ENCODE measurements at places on chromosomes 6 and 20.

GRCh38 chr20:38729767-38730166 lies 5.5 kb downstream of the SLC32A1 start:
- DNase-seq, result no peak

GRCh38 chr20:39974966-39975501 lies 714.0 kb downstream of the MAFB start:
- DNase-seq, result no peak

GRCh38 chr6:71476872-71477271 lies 188.3 kb downstream of the OGFRL1 start:
- DNase-seq, result no peak

DNA sequence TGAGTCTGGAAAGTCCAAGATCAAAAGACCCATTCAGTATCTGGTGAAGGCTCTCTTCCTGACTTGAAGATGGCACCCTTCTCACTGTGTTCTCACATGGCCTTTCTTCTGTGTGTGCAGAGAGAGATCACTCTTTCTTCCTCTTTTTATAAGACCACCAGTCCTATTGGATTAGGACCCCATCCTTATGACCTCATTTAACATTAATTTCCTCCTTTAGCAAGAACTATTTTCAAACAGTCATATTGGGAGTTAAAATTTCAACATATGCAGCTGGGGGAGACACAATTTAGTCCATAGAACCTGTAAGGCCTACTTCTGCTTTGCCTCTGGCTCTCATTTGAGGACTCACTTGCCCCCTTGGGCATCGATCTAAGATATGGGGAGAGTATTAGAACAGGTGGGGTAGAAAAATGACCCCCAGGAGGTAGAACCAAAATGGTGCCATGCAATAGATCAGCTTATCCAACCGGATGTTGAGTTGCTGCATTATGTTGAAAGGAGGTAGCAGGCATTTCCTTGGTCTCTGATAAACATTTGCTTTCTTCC lies 78.4 kb upstream of the ATXN1 start:
- no peak for DNase-seq

GRCh38 chr6:46097366-46097765 lies 32.4 kb upstream of the ENPP4 start:
- DNase-seq, result no peak

GRCh38 chr20:20666359-20666758 lies 46.1 kb downstream of the RALGAPA2 start:
- no peak for DNase-seq

GRCh38 chr20:38229376-38230252 lies 30.9 kb downstream of the KIAA1755 start:
- DNase-seq, result no peak

DNA sequence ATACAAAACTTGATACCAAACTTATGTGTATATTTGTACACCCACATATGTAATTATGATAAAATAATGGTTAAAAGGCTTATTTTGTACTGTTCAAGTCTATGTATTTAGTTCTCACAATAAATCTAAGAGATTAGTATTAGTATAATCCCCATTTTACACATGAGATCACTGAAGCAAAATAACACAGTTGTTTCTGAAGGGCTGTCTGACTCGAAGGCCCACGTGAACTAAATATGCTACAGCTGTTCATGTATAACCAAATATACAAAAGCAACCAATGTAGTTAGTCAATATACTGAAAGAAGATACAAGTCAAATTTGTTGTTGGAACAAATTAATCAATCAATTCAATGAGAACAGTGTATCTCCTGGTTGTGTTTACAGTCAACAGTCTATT lies 959.2 kb downstream of the EPHA7 start:
- DNase-seq, result no peak

GRCh38 chr6:80129485-80129884 lies 23.0 kb downstream of the BCKDHB start:
- no peak for DNase-seq

- DNase-seq, result no peak
Measured at GRCh38 chr20:33460711-33461110, 17.1 kb upstream of the SNTA1 start.

DNA sequence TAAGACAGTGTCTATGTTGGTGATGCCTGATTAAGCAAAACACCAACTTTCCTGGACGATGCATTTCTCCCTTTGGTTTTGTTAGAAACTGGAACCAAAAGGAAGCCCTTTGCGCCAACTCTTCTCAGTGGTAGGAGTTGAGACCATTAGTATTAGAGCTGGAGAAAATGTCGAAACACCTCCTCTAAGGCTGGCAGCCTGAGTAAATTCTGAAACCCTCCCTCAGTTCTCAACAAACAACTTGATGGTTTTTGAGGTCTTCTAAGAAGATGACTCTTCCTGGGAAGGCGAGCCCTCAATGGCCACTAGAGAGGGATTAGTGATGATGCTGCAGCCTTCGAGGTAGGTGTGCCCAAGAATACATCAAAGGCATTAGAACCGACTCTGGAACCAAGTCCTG lies 78.4 kb upstream of the CCN6 start:
- DNase-seq, result no peak

DNA sequence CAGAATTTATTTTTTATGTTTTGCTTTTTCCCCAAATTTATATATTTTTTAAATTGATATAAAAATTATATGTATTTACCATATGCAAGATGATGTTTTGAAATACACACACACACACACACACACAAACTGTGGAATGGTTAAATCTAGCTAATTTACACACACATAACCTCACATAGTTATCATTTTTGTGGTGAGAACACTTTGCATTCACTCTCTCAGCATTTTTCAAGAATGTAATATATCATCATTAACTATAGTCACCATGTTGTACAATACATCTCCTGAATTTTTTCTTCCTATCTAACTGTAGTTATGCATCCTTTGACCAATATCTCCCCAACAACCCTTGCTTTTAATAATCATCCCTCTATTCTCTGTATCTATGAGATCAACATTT lies 52.2 kb downstream of the GFRAL start:
- no peak for DNase-seq

- DNase-seq, result no peak
Measured at GRCh38 chr6:40930045-40930444, 109.0 kb downstream of the UNC5CL start.

DNA sequence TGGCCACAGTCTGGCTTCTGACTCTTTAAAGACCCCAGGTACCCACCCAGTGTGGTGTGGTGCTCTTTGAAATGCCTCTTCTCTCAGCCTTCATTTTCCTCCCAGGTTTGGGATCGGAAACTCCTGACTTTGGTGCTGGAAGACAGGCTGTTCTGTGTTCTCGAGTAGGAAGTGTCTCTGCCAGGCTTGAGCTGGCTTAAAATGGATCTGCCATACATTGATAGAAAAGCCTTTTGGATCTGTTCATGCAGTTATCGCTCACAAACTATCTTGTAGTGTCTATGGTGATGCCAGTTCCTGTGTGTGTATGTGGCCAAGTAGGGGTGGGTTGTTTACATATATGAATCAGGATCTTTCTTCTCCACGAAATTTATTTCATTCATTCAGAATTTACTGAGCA lies 307.3 kb upstream of the CHD6 start:
- no peak for DNase-seq

- peak; percentile 5 for DNase-seq
Measured at GRCh38 chr20:60262967-60263603, 304.9 kb downstream of the CDH26 start.

- DNase-seq, result peak; percentile 13
Measured at GRCh38 chr6:13762611-13763441, 51.2 kb upstream of the RANBP9 start.

DNA sequence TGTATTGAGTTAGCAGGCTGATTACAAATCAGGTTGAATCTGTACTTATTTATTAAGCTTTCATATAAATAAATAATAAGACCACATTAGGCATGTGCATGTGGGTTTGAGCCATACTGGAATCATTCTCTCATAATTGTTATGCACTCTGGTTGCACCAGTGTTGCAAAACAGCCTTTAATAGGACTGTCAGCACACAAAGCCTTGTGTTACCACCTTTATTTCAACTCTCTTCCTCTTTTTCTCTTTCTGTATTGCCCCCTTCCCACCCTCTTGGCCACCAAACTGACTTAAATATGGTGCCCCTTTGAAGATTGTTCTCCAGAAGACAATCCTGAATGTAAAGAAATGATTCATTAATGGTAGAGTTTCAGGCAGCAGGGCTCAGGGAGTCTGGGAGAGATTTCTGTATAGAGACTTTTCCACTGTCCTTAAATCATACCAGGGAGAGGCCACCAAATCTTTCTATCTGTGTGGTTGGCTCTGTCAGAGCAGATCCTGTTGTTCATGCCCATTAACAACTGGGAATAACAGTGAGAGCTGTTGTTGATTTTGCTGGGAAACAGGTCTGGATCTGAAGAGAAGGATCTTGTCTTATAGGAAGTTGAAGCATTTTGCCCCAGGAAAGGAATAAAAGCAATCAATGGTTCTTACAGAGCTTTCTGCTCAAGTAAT lies 131.6 kb upstream of the SOX4 start:
- DNase-seq, result no peak

GRCh38 chr6:165200178-165200577 lies 109.2 kb downstream of the C6orf118 start:
- no peak for DNase-seq

- no peak for DNase-seq
Measured at GRCh38 chr20:49825521-49826033, 12.9 kb downstream of the SLC9A8 start.

GRCh38 chr6:168119539-168119938 lies 40.5 kb upstream of the FRMD1 start:
- DNase-seq, result no peak

DNA sequence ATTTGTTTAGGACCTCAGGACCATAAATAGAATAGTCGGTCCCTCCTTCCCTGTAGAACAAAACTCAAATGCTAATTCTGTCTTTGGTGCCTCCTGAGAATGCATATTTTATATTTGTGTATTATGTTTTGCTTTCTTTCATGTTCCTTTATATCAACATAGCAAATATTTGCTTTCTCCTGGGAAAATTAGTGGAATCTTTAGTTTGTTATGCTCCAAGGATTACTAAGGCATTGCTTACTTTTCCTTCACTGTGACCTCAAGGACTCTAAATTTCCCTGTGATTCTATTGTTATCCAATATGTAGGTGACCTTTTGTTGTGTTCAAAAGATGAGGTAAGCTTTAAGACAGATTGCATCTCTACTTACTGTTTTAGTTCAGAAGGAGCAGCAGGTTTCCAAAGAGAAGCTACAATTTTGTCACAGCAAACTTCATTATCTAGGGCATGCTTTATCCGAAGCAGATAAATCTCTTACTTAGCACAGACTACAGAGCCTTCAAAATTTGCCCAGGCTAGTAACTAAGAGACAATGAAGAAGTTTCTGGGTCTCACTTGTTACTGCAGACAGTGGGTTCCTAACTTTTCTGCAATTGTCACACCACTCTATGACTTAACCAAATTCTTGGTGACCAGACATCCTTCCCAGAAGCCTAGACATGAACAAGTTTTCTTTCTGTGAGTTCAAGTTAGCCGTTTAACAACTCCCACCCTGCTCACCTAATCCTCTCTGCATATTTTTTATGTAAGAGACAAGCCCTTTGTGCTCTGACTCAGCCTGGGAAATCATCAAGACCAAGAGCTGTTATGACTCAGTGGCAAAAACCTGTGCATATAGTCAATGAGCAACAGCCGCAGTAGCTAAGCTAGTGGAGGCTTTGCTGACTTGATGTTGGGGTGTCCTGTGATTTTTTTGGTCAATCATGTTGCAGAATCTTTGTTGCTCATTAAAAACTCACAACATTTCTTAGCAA lies 378.8 kb downstream of the QKI start:
- DNase-seq, result no peak

- no peak for DNase-seq
Measured at GRCh38 chr6:107604549-107604948, 114.6 kb downstream of the SOBP start.

DNA sequence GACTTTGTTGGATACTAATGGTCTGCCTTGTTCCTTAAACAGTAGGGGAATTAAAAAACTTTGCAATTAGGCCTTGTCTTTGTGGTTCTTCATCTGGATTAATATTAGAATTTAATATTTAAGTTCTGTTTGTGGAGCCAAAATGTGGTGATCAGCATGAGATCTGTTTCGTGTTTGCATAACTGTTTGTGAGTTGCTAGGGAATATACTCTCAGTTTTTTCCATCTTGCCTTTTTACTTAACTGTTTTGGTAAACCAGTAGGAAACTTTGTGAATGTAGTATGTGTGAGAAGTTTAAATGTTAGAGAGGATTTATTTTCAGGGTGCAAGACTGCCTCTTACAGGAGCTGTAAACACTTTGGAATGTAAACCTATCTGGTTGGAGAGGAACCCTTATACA lies 35.6 kb downstream of the LRRC1 start:
- no peak for DNase-seq

DNA sequence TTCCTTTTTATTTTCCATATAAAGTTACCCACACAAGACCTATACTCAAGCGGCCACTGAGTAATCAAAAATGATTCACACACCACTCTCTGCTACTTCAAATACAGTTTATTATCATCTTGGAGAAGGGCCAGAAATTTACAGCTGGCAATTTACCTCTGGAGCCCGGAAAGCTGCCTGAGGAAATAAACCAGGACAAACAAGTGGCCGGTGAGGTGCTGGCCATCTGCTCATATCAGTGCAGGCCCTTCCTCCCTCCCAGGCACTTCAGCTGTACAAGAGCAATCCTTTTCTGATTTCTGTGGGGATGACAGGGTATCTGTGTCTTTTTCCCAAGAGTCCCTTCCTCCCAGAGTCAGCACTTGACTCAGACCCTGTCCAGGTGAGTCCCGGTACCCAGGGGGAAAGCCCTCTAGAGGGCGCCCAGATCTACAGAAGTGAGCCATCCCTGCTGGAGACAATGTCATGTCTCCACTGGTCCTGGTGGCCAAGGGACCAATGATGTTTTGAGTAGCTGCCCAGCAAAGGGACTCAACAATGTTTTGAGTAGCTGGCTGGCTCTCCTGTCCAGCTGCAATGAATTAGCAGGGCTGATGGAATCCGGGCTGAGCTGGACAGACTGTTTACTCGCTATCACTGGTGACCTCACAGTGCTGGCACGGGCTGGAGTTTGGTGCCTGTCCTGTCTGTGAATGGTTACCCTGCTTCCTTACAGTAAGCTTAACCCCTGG lies 23.6 kb downstream of the LRP11 start:
- DNase-seq, result peak; percentile 19

DNA sequence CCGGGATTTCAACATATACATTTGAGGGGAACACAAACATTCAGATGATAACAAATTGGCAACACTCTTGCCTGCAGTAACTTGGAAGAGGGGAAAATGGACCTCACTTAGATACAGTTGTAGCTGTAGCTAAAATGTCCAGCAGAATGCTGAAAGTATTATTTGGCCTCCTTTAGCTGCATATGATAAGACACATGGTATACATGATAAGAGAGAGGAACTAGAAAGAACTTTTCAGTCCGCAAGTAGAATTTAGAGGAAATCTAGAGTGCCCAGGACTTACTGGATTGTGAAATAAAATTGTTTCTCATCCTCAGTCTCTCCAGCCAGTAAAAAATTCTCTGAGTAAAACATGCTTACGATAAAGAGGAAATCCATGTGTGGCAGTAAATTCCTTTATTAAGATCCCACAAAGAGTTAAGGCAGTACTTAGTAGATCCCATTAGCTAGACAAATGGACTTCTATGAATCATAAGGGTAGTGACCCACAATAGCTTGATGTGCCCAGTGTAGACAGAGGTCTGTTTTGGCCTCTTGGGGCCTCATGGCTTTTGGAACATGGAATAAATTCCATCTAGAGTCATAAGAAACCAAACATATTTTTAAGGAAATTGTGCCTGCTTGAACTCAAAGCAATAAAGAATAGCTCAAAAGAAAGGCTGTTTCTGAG lies 87.9 kb upstream of the RBM24 start:
- no peak for DNase-seq
